ENCODE measurements at places on chromosomes 1 and 21.

GRCh38 chr1:44436401-44437106, 31.5 kb downstream of the RNF220 start:
- DNase-seq: no peak

DNA sequence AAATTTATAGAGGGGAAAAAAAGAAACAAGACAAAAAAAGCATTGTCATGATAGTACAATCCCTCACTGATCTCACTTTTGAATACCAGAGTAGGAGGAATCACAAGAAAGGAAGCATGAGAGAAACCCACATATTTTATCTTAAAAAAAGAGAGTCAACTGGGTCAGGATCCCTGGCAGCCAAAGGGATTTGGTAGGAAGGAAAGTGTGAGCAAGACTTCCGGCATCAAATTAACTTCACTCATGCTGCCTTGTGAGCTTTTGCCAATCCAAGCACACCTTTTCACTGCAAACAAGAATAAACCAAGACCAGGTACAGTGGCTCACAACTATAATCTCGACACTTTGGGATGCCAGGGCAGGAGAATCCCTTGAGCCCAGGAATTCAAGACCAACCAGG, 53.1 kb downstream of the SLC9C2 start:
- no peak for DNase-seq

DNA sequence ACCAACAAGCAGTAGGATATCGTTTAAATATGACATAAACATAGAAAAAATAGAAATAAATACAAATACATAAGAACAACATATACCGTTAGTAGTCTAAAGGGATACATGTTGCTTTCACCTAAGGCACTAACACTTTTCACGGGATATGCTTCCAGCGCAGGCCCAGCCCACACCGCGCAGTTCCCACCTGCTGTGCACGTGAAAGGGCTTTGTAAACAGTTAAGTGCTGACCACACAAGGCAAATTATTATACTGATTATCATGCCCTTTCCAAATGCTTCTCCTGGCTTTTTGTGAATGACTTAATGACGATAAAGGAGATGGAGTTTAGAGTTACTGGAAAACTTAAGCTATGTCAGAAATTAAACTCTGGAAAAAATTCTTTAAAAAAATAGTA, 11.3 kb upstream of the IL22RA1 start:
- DNase-seq: no peak

GRCh38 chr1:228957535-228957934, 222.3 kb downstream of the RHOU start:
- peak; percentile 84 for DNase-seq

DNA sequence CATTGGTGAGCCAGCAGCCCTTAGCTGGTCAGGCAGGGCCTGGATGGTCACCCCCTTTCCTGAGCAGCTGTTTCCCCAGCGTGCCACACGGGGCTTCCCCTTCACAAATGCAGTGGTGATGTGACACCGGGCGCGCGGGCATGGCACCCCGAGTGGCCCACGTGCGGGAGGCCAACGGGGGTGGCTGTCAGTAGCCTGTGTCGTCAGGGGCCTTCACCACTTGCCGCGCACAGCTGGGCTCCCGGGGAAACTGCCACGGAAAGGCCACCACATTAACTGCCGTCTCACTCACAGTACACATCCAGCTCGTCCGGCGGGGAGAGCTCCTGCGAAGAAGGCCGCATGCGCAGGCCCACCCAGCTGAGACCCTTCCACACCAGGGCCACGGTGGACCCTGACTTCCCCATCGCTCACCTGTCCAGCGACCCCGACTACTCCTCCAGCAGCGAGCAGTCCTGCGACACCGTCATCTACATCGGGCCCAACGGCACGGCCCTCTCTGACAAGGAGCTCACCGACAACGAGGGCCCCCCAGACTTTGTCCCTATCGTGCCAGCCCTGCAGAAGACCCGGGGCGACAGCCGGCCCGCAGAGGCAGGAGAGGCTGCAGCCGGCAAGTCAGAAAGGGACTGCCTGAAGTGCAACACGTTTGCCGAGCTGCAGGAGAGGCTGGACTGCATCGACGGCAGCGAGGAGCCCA, 530.5 kb downstream of the KIF26B start:
- DNase-seq: no peak

DNA sequence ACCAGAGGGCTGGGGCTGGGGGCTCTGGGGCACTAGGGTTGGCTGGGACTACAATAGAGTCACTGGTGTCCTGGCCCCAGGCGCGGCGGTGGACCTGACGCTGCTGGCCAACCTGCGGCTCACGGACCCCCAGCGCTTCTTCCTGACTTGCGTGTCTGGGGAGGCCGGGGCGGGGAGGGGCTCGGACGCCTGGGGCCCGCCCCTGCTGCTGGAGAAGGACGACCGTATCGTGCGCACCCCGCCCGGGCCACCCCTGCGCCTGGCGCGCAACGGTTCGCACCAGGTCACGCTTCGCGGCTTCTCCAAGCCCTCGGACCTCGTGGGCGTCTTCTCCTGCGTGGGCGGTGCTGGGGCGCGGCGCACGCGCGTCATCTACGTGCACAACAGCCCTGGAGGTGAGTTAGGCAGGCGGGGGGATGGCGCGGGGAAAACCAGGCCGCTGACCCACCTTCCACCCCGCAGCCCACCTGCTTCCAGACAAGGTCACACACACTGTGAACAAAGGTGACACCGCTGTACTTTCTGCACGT, 4.1 kb downstream of the TIE1 start:
- DNase-seq: no peak

- no peak for DNase-seq
Observed at GRCh38 chr1:70503358-70503757, 92.3 kb downstream of the CTH start.

DNA sequence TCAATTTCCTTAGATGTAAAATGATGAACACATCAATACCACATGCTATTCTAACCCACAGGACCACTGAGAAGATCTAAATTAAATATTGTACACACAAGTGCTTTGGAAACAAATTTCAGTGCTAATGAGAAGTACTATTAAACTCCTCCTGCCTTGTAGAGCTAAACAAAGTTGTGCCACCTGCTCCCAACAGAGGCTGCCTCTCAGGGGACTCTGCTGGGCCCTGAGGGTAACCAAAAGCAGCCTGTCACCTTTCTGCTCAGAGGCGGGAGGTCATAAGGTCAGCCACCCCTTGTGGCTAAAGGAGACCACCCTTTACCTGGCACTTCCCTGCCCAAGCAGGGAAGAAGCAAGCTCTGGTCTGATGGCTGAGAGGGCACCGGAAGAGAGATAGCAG, 6.3 kb downstream of the SLC9A1 start:
- no peak for DNase-seq
